Urothelium cell line (cell line): ENCODE measurements at places on chromosomes 11 and 22.

- no peak for DNase-seq
Observed at GRCh38 chr11:33291004-33291777, 34.0 kb downstream of the HIPK3 start.

GRCh38 chr11:105986554-105986953, 35.5 kb downstream of the MSANTD4 start:
- DNase-seq: no peak

DNA sequence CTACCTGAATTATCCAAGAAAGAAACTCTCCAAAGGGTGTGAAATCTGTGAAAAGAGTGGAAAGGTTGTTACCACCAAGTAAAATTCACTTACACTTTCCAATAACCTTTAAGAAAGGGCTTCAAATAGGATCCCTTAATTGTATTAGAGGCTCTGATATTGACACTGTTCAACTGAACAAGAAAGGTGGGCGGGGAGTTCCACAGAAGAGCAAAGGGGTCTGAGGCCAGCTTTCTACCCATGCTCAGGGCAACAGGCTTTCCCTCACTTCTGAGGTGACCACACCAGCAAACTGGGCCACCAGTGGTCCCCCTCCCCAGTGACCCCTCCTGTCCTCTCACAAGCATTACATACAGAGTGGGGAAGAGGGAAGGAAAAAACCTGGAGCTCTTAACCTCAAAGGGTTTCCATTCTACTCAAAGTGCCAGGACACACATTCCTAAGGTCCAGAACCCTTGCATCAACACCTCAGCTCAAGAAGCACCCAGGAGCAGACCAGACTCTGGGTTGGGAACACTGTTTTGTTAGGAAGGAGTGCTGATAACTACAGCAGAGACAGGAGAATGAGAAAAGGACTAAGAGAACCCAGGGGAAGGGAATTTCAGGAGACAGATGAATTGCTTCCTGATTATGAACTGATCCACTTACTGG, 71.6 kb upstream of the AKIP1 start:
- DNase-seq: no peak

GRCh38 chr11:74366576-74366975, 31.7 kb downstream of the PGM2L1 start:
- peak; percentile 10 for DNase-seq

DNA sequence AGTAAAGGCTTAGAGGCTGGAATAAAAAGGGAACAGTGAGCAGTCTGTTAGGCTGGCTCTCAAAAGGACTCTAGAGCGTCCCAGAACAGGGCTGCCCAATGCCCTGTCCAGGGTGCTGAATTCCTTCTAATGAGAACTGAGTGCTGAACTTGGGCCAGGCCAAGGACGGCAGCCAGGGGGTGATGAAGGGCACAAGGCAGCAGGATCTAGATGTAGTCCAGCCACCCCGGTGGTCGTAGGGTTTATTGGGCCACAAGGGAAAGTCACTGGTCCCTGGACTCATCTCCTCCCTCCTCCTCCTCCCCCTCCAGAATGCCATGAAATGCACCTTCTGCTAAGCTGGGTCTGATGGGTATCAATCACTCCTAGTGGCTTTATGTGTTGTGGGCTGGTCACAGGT, 19.2 kb downstream of the NPTXR start:
- DNase-seq: peak; percentile 75

- peak; percentile 56 for DNase-seq
Observed at GRCh38 chr22:41447435-41448188, 1.0 kb upstream of the TOB2 start.

GRCh38 chr22:31344578-31345330, 1.4 kb downstream of the PATZ1 start:
- DNase-seq: no peak

DNA sequence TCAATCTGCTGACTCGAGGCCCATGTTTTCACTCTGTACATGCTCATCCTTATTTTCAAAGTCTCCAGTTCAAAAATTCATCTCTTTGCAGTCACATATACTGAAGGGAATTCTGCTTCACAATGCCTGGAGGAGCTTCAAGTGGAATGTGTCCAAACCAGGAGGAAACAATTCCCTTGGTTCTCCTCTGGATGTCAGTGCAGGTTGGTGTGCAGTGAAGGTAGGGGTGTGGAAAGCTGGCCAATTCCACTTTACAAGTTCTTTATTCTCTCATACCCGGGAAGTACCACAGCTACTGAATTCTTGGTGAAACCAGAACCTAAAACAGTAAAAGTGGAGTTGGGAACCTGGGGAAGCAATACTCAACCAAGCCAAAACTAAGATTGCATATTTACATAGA, 57.3 kb downstream of the BDNF start:
- DNase-seq: no peak

- no peak for DNase-seq
Observed at GRCh38 chr11:71466358-71466757, 13.4 kb downstream of the NADSYN1 start.

DNA sequence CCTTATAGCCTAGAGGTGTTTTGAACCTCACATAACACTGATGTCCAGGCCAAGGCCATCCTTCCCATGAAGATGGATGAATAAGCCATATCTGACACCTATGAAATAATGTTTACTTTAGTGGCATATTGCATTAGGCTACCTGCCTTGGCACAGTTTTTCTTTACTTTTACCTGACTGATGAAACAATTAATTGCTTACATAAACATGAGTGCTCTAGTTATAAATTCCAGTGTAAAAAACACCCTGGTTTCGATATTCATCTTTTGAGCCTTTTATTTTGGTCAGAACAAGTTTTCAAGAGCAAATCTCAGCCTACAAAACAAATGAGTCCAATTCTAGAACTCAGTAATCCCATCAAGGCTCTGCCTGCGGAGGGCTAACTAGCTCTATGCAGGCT, 7.0 kb upstream of the HBE1 start:
- no peak for DNase-seq

DNA sequence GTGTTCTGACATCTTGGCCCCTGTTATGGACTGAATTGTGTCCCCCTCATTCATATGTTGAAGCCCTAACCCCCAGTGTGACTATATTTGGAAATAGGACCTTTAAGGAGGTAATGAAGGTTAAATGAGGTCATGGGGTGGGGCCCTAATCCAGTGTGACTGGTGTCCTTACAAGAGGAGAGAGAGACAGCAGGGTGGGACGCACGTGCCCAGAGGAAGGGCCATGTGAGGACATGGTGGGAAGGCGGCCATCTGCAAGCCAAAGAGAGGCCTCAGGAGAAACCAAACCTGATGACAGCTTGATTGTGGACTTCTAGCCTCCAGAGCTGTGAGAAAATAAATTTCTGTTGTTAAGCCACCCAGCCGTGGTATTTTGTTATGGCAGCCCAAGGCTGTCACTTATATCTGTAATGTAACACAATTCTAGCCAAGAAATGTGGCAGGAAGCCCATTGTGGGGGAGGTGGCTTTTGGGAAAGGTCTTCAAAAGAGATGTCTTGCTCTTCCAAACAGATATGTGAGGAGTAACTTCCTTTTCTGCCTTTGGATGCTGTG, 23.7 kb downstream of the SLC22A6 start:
- DNase-seq: no peak

GRCh38 chr22:49847751-49848689, 5.6 kb upstream of the ZBED4 start:
- DNase-seq: no peak

DNA sequence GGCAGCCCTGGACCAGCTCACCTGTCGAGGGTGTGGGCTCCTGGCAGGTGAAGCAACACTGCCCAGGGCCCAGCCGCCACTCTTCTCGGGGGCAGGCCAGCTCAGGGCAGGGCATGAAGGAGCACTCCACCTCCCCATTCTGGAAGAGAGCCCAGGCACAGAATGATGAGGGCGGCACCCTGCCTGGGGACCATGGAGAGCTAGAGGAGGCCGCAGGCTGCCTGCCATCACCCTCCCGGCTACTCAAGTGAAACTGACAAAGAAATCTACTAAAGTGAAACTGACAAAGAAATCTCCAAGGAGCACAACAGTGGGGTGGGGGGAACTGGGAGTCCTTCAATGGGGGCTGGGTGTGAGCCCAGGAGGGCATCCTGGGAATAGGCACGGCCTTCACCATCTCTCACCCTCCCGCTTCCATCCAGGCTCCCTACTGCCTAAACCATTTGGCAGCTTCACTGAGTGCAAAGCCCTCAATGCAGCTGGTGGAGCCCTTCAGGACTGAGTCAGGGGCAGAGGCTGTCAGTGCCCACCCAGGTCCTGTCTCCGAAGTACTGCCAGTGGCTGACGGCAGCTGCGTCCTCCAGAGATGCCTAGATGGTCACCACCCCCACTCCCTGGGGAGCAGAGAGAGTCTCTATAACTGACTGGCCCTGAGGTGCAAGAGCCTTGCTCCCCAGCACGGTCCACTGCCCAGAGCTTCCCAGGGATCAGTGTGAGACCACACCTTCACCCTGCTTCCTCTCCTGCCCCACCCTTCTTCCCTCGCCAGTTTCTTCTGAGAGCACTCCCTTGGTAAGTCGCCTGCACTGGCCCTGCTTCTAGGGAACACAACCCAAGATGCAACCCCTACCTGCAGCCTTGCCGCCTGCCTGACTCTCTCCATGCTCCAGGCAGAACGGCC, 21.7 kb downstream of the VWCE start:
- DNase-seq: no peak
